Right renal pelvis (tissue), 4 donors: ENCODE measurements at places on chromosomes 3 and 15.
A peak's percentile ranks its signal among the peaks of the same experiment; 100 is the strongest.

DNA sequence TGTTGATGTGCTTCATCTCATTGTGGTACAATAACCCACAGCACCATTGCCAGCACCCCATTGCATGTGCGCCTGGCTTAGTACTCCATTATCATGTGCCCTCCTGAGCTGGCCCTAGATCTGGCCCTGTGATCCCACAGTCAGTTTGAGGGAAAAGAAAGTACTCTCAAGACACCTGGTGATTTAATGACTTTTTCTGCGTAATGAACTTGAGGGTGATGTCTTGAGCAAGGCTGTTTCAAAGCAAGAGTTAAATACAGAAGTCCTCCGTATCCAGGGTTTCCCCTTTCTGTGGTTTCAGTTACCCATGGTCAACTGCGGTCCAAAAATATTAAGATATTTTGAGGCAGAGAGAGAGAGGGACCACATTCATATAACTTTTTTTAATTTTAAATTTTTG, 16.3 kb downstream of the C3orf20 start:
- DNase-seq = no peak

- no peak for DNase-seq
Measured at GRCh38 chr3:264394-265156, 68.0 kb downstream of the CHL1 start.

GRCh38 chr3:192887701-192888100, 30.0 kb downstream of the MB21D2 start:
- DNase-seq = no peak

- no peak for DNase-seq
Measured at GRCh38 chr3:141407047-141407446, 38.7 kb downstream of the ZBTB38 start.

DNA sequence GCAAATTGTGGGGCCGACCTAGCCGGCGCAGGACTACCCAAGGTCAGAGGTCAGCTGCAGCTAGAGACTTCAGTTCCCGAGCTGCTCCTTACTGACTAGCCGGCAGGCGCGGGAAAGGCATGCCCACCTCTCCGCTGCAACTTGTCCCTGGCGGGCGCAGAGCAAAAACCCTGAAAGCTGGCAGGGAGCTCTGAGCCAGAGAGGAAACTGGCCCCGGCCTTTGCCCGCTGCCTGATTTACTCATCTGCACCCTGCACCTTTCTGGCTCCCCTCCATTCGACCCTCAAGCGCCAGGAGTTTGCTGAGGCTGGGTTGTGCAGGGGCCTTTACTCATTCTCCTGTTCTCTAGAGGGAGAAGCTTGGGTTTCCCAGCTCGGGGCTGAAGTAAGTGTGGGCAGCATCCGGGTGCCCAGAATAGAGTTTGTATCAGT, 1.5 kb downstream of the ZIC4 start:
- DNase-seq = no peak

DNA sequence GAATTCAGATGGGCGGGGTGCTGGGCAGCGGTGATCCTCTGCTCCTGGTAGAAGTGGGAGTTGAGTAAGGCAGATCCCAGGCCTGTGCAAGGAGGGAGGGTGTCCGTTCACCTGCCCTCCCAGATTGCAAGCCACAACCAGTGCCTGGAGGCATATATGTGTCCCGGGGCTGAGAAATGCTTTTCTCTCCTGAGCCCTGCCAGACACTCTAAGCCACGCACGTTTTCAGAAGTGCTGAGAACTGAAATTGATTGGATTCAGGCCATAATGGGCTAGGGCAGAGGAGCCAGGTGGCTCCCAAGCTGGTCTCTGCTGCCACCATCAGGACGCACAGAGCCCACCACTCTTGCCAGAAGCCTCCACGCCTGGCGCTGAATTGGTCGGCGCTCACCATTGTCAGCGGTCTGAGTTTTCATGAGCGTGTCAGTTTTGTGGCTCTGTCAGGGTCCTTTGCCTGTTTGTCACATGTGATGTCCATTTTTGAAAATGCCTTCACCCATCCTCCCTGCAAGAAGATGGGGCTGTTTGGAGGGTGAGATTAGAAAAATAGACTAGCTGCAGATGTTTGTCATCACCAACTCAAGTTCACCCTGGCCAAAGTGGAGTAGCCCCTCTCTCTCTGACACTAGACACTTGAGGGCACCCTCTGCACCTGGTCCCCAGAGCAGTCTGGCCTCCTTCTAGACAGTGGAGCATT, 15.4 kb upstream of the BFSP2 start:
- DNase-seq = peak; percentile 57
